Hepatocyte (in vitro differentiated cells): ENCODE measurements at places on chromosomes 1 and 21.
A peak's percentile ranks its signal among the peaks of the same experiment; 100 is the strongest.

DNA sequence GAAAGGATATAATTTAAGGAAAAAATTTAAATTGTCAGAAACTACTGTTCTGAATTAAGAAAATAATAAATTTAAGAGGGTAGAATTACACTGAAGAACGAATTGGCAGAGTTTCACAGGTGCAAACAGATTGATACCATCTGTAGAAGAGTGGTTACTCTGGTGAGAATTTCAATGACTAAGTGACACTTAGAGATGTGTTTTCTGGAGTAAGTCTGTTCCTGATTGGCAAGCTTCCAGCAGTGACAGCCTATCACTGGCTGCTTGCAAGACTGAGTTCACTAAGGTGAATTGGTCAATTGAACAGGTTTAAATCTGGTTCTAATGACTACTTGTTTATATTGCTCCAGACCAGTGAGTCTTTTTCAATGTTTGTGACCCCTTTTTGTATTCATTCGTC lies 838.2 kb upstream of the RGS18 start:
- no peak for DNase-seq

DNA sequence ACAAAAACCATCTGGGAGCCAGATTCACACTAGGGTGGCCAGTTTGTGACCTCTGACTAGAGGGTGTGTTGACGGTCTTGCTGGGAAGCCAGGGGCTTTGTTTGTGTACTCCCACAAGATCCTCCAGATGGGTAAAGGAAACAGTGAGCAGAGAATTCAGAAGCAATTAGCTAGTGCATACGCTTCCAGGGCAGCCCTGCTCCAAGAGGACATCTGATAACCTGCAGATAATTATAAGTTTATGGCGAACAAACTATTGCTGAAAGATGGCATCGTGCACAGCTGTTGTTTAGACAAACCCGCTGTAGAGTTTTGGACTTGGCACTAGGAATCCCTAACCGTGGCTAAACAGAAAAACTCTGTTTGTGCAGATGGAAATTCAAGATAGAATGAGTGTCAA lies 326.4 kb downstream of the TGFB2 start:
- peak; percentile 14 for DNase-seq

GRCh38 chr1:60245324-60245723 lies 171.8 kb upstream of the C1orf87 start:
- no peak for DNase-seq

GRCh38 chr1:41925712-41926111 lies 7.0 kb upstream of the HIVEP3 start:
- DNase-seq: no peak

DNA sequence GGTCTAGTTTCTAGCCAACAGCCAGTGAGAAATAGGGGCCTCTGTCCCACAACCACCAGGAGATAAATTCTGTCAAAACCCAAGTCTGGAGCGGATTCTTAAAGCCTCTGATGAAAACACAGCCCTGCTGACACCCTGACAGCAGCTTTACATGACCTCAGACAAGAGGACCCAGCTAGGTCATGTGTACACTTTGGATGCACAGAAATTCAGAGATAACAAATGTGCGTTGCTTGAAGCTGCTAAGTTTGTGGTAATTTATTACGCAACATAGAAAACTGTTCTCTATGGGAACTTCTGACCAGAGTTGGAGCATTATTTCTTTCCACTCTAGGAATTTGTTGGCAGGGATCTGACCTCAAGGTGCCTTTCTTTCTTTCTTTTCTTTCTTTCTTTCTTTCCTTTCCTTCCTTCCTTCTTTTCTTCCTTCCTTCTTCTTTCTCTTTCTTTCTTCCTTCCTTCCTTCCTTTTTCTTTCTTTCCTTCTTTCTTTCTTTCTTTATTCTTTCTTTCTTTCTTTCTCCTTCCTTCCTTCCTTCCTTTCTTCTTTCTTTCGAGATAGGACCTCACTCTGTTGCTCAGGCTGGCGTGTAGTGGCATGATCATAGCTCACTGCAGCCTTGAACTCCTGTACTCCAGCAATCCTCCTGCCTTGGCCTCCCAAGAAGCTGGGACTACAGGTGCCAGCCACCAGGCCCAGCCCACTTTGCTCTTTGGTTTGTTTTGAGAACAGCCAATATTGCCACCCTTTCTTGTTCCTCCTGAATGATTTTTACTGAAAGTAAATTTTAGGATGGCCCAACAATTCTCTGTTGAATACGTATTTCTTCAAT lies 14.9 kb upstream of the HMGCS2 start:
- peak; percentile 54 for DNase-seq

DNA sequence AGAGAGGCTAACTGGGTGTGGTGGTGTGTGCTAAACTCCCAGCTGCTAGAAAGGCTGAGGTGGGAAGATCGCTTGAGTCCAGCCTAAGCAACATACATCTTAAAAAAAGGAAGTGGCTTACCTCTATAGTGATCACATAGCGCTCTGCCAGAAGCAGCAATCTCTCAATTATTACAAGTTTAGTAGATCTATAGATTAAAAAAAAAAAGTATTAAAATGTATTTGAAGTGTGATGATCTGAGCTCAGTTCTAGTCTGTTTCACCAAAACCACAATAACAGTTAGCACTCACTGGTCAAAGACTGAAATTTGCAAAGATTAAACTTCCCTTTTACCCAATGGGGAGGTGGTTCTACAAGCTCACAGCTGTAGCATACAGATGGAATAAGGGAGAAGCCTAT lies 76.3 kb downstream of the USP24 start:
- DNase-seq: no peak

DNA sequence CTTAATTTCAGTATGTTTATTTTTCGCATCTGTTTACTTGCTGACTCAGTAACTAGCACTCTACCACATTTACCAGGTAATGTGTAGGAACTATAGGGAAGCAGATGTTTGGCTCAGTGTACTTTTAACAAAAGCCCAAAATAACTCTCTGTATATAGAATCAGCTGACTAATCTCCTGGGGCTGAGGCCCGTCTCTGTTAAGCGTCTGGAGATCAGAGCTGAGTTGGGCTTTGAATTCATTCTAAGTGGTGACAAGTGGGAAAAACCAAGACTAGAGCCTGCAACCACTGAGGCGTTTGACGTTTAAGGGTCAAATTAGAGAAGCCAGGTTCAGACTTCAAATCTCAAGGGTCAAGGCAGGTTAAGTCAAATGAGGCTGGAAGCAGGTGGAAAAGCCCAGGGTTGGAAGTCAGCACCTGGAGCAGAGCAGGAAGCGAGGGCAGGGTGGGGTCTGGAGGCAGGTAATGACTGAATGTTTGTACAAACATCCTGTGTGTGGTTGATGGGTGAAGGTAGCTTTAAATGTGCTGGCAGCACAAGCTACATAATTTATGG lies 56.8 kb upstream of the LYST start:
- DNase-seq: peak; percentile 28

DNA sequence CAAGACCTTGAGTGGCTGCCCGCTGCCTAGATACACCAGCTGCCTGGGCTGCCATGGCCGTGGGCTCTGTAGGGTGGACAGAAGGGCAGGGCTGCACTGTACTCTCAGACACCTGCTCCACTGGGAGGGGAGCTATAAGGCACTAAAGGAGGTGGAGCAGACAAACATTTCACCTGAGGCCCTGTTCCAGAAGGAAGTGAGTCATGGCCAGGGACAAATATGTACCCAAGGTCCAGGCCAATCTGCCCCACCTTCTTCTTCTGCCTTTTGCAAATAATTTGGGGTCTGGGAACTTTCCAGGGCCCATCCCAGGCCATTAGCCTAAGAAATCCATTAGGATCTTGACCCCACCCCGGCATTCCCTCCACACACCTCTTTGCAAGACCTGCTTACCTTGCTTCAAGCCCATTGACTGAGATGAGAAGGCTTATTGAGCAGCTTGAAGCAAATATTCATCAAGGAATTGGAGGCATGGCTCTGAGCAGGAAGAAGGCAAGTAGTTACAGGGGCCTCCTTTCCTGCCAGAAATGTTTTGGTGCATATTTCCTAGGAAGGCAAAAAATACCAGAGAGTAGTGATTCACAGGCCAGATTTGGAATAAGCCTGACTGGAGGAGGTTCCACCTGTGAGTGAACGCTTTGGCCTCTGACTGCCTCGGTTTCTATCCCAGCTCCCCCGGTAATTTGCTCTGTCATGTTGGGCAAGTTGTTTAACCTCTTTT lies at the start of gene CAPN8:
CAPN8 (minus strand) TSS at position 110 of the 721 bp plus-strand sequence; CDS start at position 55, 55 bp downstream.
- DNase-seq: peak; percentile 56

- no peak for DNase-seq
Observed at GRCh38 chr1:234684856-234685255, 74.9 kb upstream of the IRF2BP2 start.

DNA sequence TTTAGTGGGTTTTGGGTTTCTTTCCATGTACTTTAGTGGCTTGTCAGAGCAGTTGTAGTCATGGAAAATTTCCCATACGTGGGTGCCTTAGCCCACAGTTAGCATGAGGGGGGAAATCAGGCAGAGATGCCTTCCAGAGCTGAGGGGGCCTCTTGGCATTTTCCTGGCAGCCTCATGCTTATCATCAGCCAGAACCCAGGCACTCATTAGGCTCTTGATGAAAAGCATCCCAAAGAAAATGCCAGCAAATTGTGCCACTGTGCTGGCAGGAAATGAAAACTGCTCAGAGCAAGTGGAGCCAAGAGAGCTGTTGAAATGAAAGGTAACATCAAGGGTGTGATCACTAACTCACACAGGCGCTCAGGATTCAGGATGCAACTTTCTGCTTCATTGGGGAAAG lies 128.0 kb downstream of the TNNI3K start:
- peak; percentile 7 for DNase-seq

DNA sequence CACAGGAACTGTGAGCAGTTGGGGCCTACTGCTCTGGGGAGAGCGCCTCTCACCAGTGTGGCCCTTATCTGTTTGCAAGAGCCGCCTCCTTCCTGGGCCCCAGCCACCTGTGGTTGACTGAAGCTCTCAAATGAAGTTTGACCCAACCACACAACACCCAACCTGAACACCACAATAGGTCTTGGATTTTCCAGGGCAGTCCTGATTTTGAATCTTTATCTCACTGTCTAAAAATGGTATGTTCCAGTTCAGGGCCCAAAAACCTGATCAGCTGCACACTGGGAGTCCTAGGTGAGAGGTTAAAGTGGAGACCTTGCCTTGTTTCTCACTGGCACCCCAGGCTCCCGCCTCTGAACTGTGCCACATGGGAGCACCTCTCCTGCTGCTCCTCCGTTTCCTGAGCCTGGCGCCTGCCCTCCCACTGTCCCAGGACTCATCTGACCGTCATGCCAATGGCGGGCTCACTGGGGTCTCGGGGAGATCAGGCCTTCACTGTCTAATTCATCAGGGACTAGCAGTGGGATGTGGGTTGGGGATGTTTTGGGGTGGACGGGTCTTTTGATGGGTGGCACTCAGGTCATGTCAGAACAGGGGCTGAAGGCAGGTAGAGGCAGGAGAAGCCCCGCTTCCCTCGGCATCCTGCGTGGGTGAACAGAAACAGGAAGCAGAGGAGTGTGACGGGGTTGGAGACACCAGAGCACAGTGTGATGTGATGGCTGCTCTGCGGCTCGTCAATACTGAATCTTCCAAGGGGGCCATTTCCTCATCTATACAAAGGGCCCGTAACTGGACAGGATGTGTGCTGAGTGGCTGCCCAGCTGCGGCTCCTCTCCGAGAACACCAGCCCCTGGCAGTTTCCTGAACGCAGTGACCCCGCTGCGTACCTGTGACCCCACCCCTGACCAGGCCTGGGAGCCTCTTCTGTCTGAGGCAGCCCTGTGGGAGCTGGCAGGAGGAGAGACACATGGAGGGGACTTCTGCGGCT lies 59.6 kb upstream of the ITPKB start:
- no peak for DNase-seq

- no peak for DNase-seq
Observed at GRCh38 chr1:41774471-41774990, 144.2 kb downstream of the HIVEP3 start.

- DNase-seq: no peak
Observed at GRCh38 chr1:228494391-228494790, 7.2 kb downstream of the RNF187 start.

- DNase-seq: no peak
Observed at GRCh38 chr1:230387876-230388275, 38.3 kb downstream of the PGBD5 start.

GRCh38 chr1:30149226-30149625 lies 574.2 kb downstream of the MATN1 start:
- DNase-seq: no peak

DNA sequence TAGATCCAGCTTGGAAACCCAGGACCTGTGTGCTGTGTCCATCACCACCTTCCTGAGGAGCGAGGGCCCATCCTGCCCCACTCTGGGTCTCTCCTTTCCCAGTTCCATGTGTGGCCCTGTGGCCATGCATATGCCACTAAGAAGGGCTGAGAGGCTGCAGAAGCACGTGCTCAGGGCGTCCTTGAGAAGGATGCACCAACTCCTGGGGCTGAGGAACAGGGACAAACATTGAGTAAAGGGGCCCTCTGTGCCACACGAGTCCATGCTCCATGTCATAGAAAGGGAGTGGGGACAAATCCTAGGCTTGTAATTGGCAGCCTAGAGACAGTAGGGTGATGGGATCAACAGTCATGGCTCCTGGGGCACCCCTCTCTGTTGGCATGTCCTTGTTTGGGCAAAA lies 8.4 kb downstream of the ETV3L start:
- DNase-seq: no peak

DNA sequence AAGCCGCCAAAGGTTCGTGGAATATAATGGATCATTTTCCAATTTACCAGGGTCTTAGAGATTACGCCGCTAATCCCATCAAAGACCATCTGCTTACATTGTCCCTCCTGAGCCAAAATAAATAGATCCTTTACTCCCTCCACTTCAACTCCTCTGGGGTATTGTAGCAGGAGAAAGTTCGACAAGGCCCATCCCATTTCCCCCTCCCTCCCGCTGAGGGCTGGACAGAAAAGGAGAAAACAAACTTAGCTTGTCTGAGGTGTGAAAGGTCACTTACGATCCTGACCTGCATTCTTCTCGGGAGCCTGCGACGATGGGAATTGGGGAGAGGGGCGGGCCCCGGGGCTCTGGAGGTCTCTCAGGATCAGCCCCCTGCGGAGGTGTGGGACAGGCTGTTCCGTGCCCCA lies 60.8 kb downstream of the MEF2D start:
- no peak for DNase-seq

DNA sequence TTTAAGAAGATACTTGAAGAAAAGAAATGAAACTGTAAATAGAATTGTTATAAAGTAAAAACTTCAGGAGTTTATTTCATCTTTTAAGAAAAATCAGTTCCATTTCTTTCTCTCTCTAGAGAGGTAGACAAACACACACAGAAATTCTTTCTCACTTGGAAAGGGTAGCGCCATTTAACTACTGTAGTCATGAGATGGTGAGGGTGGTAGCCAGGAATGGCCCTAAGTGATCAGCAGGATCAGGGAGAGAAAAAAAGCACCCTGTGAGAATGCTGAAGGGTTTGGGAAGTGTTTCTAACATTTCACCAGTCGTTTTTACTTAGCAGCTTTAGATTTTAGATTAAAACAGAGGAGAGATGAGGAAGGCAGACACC lies 205.7 kb upstream of the RUNX1 start:
- no peak for DNase-seq

- DNase-seq: no peak
Observed at GRCh38 chr21:37865156-37865555, 51.1 kb downstream of the KCNJ6 start.

- no peak for DNase-seq
Observed at GRCh38 chr1:185663771-185664296, 70.4 kb upstream of the HMCN1 start.

GRCh38 chr1:116357487-116357886 lies 15.6 kb upstream of the ATP1A1 start:
- DNase-seq: no peak
